Spinal cord (tissue), 10 donors: ENCODE measurements at places on chromosomes 12 and 14. TPM values are rescaled to one million over a fixed set of nuclear protein-coding genes. Genes with fewer than 3 reads are reported as not detected.

DNA sequence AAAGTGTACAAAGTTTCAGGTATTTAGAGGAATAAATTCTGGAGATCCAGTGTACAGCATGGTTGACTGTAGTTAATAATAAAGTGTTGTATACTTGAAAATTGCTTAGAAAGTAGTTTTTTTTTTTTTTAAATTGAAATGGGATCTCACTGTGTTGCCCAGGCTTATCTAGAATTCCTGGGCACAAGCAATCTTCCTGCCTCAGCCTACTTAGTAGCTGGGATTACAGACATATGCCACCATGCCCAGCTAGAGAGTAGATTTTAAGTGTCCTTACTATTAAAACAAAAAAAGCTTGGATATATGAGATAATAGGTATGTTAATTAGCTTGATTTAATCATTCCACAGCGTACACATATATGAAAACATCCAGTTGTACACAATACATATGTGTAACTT lies 27.7 kb downstream of the FUT8 start:
- no peaks in the 10 kb centered on the region for H3K4me1 ChIP-seq
- DNase-seq = no peak

GRCh38 chr14:69612014-69612782 lies 802 bp downstream of the SUSD6 start:
- peak overlapping the region; percentile 61 for H3K4me3 ChIP-seq
- peak overlapping the region; percentile 91 for H3K27ac ChIP-seq
- peak; percentile 56 for DNase-seq
- H3K27me3 ChIP-seq = no peaks in the 10 kb centered on the region

- DNase-seq = no peak
- H3K27ac ChIP-seq = peak overlapping the region; percentile 2
- no peak overlapping the region for H3K4me3 ChIP-seq
- no peaks in the 10 kb centered on the region for H3K36me3 ChIP-seq
Measured at GRCh38 chr12:118356809-118357256, 15.9 kb downstream of the TAOK3 start.

GRCh38 chr12:80504389-80505163 lies 60.5 kb downstream of the PTPRQ start:
- DNase-seq = no peak
- no peak overlapping the region for H3K4me3 ChIP-seq
- H3K36me3 ChIP-seq = no peaks in the 10 kb centered on the region
- H3K27me3 ChIP-seq = no peaks in the 10 kb centered on the region
- H3K4me1 ChIP-seq = no peaks in the 10 kb centered on the region
- H3K27ac ChIP-seq = no peak overlapping the region

DNA sequence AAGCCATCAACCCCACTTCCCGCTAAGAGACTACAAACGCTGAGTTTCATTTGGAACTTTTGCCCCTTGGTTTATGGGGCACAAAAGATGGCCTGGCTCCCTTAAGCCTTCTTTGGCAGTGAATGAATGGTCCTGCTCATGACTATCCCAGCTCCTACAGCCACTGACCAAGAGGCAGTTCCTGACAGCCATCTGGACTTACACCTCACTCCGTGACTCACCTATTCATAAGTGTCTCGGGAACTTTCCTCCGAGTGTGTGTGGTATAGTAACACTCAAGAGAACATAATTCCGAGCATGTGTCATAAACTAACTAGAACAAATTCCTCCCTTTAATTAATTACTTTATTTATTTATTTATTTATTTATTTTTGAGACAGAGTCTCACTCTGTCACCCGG lies 51.9 kb upstream of the NUDT4 start:
- no peaks in the 10 kb centered on the region for H3K27me3 ChIP-seq
- H3K4me1 ChIP-seq = no peaks in the 10 kb centered on the region
- H3K36me3 ChIP-seq = no peaks in the 10 kb centered on the region
- H3K27ac ChIP-seq = no peak overlapping the region

GRCh38 chr12:15662303-15662980 lies 126.7 kb downstream of the EPS8 start:
- peaks cover 9% of the 10 kb centered on the region for H3K36me3 ChIP-seq
- no peak overlapping the region for H3K4me3 ChIP-seq
- no peak for DNase-seq
- H3K27ac ChIP-seq = no peak overlapping the region

DNA sequence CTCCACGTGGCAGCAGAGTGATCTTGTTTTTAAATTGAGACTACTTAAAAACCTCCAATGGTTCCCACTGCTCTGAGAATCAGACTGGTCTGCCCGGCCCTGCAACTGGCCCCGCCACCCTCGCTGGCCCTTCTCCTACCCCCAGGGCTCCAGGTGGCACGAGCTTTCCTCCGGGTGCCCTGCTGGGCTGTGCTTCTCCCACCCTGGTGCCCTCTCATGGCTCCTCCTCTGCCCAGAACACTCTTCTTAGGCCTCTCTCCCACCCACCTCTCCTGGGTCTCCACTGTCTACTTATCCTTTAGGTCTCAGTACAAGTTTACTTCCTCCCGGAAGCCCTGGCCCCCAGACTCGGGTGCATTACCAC lies 26.5 kb downstream of the CCDC92 start:
- H3K27me3 ChIP-seq = no peaks in the 10 kb centered on the region
- H3K4me1 ChIP-seq = peaks cover 62% of the 10 kb centered on the region
- no peak for DNase-seq
- H3K4me3 ChIP-seq = no peak overlapping the region
- H3K36me3 ChIP-seq = peaks cover 47% of the 10 kb centered on the region

GRCh38 chr12:138898-139534 lies 72.4 kb downstream of the IQSEC3 start:
- H3K27me3 ChIP-seq = peaks cover 21% of the 10 kb centered on the region
- H3K27ac ChIP-seq = peak overlapping the region; percentile 22
- peaks cover 22% of the 10 kb centered on the region for H3K36me3 ChIP-seq
- H3K4me3 ChIP-seq = no peak overlapping the region

DNA sequence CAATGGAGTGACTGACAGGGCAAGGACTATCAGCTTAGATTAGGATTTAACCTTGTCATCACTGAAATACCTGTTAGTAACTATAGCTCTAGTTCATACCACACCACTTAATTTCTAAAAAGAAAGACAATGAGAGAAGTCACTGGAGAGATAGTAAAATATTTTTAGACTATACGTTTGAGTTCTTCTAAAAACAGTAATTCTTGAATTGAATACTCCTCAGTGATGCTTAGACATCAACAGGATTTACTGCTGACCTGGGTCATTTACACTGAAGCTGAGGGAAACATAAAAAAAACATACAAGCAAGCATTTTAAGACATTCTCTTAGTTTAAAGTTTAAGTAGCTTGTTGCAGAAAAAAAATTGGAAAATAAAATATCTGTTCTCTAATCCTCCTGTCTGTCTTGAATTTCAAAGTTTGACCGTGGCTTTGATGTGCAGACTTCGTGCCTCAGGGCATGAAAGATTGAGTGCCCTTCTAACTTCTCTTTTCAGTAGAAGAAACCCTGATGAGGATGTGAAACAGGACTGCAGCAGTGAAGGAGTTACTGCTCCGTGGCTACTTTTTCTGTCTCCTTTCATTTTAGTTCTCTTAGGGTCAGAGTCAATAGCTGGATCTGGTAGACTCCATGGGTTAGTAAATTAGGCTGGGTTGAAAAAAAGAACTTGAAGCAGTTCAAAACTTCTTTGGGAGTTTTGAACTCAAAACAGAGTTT lies 172.2 kb downstream of the PTPRO start:
- no peak for DNase-seq
- H3K27me3 ChIP-seq = no peaks in the 10 kb centered on the region
- H3K27ac ChIP-seq = no peak overlapping the region
- H3K4me1 ChIP-seq = no peaks in the 10 kb centered on the region
- no peaks in the 10 kb centered on the region for H3K36me3 ChIP-seq

- no peaks in the 10 kb centered on the region for H3K36me3 ChIP-seq
- no peak within 1 kb of the TSS for H3K4me3 ChIP-seq
- no peaks in the 10 kb centered on the region for H3K27me3 ChIP-seq
- no peak for DNase-seq
- no peak within 1 kb of the TSS for H3K27ac ChIP-seq
Measured at GRCh38 chr12:9669534-9669933, at the start of gene CLEC2D. Gene CLEC2D, plus strand, starts transcription at chr12:9669713. Its CDS starts 22 bp downstream, at chr12:9669735.

- H3K4me3 ChIP-seq = no peak overlapping the region
Measured at GRCh38 chr14:61551384-61551783, 143.9 kb upstream of the HIF1A start.

- no peaks in the 10 kb centered on the region for H3K4me1 ChIP-seq
- H3K36me3 ChIP-seq = no peaks in the 10 kb centered on the region
- DNase-seq = no peak
Measured at GRCh38 chr12:78224154-78224553, 393.5 kb downstream of the NAV3 start.

DNA sequence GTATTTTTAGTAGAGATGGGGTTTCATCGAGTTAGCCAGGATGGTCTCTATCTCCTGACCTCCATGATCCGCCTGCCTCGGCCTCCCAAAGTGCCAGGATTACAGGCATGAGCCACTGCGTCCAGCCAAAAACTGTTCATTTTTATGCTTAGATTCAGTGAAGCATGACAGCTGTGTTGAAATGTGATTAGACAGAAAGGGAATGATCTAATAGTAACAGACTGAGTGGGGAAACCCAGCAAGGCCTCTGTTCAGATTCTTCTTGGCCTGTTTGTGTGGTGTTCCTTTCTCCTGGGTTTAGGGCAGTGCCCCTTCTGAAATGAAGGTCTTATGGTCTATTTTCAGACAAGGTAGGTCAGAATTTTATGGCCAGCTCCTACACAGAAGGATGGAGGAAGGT lies 11.8 kb upstream of the ABCD4 start:
- H3K27me3 ChIP-seq = no peaks in the 10 kb centered on the region
- no peaks in the 10 kb centered on the region for H3K36me3 ChIP-seq
- DNase-seq = no peak
- no peak overlapping the region for H3K27ac ChIP-seq

DNA sequence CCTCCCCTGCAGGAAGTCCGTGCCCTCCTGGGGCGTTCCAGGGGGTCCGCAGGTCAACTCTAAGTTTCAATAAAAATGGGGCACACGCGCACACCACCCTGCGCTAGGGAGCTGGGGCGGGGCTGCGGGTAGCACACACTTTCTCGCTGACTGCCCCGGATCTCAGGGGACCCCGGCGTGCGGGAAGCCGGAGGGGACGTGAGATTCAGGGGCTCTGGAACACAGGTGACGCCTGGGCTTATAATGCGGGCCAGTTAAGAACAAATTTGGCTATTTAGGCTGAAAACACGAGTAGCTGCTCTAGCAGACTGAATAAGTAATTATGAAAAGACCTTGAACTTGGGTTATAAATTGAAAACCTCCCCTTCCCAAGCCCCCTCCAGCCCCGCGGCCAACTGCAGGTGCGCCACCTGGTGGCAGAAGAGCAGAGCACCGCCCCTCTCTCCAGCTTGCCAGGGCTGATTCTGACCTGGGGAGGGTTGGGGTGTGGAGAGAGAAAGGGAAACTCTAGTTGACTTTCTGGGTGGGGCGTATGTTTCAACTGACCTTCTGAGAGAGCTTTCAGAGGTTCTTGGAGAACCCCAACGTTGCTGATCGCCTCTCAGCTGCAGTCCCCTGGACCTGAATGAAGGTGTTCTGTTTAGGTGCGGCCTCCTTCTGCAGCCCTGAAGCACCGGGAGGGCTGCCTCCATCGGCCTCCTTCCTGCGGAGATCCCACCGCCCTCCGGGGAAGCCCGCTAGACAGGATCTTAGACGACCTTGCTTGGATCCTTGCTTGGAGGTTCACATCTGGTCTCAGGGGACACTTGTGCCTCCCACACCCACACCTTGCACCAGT lies 118.4 kb upstream of the EVL start:
- DNase-seq = no peak
- H3K36me3 ChIP-seq = peaks cover 29% of the 10 kb centered on the region

DNA sequence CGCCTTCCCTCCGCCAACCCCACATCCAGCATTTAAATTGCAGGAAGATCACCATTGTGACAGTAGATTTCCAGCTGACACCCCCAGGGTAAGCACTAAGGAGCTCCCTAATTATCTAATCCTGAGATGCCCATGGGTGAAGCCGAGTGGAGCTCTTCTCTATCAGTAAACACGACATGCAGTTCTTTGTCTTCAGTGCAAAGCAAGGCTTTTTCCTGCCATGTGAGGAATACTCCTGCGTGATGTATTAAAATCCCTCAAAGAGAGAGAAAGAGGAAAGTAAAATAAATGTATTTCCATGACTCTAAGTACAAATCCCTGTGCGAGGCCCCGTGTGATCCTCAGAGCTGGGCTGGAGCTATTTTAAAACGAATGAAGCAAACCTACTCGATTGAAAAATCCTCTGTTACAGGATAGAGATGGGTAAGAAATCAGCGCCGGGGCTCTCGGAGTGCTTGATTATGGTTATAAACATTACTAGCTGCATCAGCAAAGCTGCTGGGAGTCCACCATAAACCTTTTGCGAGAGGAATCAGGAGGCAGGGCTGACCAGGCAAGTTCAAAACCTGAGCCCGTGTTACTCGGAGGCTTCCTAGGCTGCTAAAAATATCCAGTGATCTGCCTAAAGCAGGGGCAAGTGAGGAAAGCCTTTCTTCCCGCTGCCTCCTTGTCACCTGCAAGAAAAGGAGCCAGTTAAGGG lies 61.5 kb downstream of the MAP1LC3B2 start:
- H3K36me3 ChIP-seq = no peaks in the 10 kb centered on the region
- H3K4me3 ChIP-seq = no peak overlapping the region
- no peaks in the 10 kb centered on the region for H3K4me1 ChIP-seq
- no peak overlapping the region for H3K27ac ChIP-seq

GRCh38 chr14:91380610-91381371 lies 36.8 kb downstream of the CCDC88C start:
- no peak overlapping the region for H3K4me3 ChIP-seq
- H3K4me1 ChIP-seq = peaks cover 58% of the 10 kb centered on the region
- H3K27me3 ChIP-seq = no peaks in the 10 kb centered on the region
- H3K27ac ChIP-seq = peak overlapping the region; percentile 61

TSPAN11 gene
- 48.6 TPM for polyA plus RNA-seq

GLS2 gene
- polyA plus RNA-seq = 9.6 TPM

ANHX gene
- not detected for polyA plus RNA-seq

RND1 gene
- polyA plus RNA-seq = 41.7 TPM

KRT3 gene
- not detected for polyA plus RNA-seq

PLEK2 gene
- 1.0 TPM for polyA plus RNA-seq

OGFOD2 gene
- polyA plus RNA-seq = 13.3 TPM

LAG3 gene
- polyA plus RNA-seq = 0.93 TPM

ACYP1 gene
- 76.6 TPM for polyA plus RNA-seq

GYS2 gene
- 0.18 TPM for polyA plus RNA-seq

TSPAN19 gene
- polyA plus RNA-seq = 2.2 TPM

ZC2HC1C gene
- polyA plus RNA-seq = 7.2 TPM

OTOGL gene
- 0.54 TPM for polyA plus RNA-seq
